ENCODE measurements at places on chromosomes 12 and 14.

DNA sequence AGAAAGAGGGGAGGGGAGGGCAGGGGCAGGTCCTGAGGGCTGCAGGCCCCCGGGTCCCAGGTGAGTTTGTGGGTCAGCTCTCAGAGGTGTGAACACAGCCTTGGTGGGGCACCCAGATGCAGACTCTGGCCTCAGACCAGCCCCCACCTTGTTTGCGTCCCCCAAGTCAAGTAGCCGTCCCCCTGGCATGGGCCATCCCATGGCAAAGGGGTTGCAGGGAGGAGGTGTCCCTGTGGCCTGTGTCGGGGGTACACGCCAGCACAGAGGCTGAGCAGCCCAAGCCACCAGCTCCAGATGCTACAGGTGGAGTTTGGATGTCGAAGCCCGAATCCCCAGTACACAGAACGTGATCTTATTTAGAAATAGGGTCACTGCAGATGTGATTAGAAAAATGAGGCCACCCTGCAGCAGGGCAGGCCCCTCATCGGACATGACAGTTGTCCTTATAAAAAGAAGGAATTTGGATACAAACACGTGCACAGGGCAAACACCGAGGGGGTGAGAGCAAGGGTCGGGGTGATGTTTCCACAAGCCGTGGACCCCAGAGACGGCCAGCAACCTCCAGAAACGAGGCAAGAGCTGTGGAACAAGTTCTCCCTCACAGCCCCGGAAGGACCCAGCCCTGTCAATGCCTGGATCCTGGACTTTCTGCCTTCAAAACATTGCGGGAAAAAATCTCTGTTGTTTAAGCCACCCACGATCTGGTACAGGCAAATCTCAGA, 141.2 kb upstream of the C14orf180 start:
- DNase-seq: no peak

DNA sequence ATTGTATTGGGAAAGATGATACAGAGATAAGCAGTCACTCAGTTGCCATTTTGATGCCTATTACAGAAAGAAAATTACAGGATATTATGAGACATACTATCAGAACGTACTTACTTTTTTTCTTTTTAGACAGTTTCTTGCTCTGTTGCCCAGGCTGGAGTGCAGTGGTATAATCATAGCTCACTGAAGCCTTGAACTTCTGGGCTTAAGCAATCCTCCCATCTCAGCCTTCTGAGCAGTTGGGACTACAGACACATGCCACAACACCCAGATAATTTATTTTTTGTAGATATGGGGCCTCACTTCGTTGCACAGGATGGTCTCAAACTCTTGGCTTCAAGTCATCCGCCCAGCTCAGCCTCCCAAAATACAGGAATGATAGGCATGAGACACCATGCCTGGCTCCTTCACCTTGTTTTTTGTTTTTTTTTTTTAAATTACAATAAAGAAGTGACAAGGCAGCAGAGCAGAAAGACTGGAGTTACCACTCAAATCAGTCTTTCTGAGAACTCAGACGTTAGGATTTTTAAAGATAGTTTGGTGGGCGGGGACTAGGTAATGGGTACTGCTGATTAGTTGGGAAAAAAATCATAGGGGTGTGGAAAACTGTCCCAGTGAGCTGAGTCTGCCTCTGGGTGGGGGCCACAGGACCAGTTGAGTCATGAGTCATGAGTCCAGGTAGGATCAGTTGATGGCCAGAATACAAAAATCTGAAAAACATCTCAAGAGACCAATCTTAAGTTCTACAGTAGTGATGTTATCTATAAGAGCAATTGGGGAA, 11.5 kb upstream of the CPM start:
- no peak for DNase-seq

DNA sequence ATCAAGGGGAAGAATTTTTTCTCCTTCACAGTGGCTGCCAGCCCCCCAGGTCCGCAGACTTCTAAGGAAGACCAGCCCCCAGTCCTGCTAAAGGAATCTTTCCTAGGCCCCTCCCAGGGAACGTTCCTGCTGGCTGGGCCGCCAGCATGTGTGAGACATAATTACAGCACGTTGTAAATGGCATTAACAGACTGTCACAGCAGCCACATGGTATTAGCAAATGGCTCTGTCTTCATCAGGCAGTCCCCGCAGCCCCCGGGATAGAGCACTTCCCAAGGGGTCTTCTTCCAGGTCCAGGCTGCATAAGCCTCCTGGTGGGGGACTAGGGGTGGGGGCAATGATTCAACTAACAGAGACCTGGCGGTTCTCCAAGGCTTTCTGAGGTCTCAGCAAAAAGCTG, 34.9 kb upstream of the FAM222A start:
- no peak for DNase-seq

- no peak for DNase-seq
Observed at GRCh38 chr14:87343652-87344051, 649.3 kb downstream of the GALC start.

DNA sequence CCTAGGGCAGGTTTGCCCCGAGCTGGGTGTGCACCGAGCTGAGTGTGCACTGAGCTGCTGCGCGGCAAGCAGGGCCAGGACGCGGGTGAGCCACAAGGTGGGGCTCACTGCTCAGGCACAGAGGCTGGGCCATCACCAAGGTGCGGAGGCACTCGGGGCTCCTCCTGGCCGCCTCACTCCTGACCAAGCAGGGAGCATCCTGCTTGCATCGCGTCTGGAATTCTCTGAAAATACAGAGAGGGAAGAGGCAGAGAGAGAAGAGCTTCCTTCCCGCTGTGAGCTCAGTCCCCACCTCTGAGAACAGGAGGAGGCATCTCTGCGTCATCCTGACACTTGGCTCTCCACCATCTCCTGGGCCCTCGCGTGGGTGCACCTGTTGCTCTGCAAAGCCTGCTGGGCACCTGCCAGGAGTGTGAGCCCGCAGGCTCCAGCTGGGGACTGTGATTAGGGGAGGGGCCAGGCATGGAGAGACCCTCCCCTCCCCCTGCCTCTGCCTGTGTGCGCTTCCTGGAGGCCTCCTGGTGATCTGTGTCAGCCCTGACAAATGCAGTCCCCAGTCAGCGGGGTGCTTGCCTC, 116.3 kb downstream of the GLT1D1 start:
- DNase-seq: no peak

DNA sequence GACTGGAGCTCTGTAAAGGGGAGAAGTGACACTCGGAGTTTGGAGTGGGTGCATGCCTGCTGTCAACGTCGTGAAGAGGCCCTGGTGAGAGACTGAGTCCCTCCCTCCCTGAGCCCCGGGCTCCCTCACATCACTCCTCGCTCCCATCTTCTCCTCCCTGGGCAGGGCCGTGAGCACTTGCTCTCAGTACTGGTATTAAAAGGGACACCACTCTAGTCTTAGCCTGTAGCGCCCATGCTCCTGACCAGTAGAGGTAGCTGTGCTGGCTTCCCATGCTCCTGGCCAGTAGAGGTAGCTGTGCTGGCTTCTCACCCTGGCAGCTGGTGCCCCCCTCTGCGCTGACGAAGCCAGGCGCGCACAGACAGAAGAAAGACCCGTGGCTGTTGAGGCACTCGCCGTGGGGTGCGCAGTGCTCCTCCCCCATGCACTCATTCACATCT, 14.7 kb downstream of the ISCA2 start:
- DNase-seq: no peak

Data from CD4-positive, CD25-positive, alpha-beta regulatory T cell (primary cell).